H1 (cell line): ENCODE measurements at places on chromosomes 12 and 14. TPM values are rescaled to one million over a fixed set of nuclear protein-coding genes. Genes with fewer than 3 reads are reported as not detected.

KERA gene
- total RNA-seq: not detected in 2 replicates

GRCh38 chr12:130966443-130967030 lies 12.8 kb downstream of the ADGRD1 start:
- H3K4me1 ChIP-seq: no peaks in the 10 kb centered on the region
- no peak overlapping the region for H3K27ac ChIP-seq
- no peak overlapping the region for H3K4me3 ChIP-seq
- no peak for DNase-seq
- no peaks in the 10 kb centered on the region for H3K27me3 ChIP-seq
- H3K36me3 ChIP-seq: no peaks in the 10 kb centered on the region

LRFN5 gene
- total RNA-seq: 4.7 and 5.4 TPM in 2 replicates

- DNase-seq: no peak
- H3K4me1 ChIP-seq: no peaks in the 10 kb centered on the region
- H3K4me3 ChIP-seq: no peak overlapping the region
- no peak overlapping the region for H3K27ac ChIP-seq
- no peaks in the 10 kb centered on the region for H3K36me3 ChIP-seq
Measured at GRCh38 chr12:99418379-99418778, 229.2 kb upstream of the GARIN6 start.

GRCh38 chr12:63958876-63959580 lies 114.5 kb downstream of the SRGAP1 start:
- H3K4me3 ChIP-seq: no peak overlapping the region
- H3K27ac ChIP-seq: no peak overlapping the region
- DNase-seq: no peak
- H3K27me3 ChIP-seq: no peaks in the 10 kb centered on the region
- H3K36me3 ChIP-seq: no peaks in the 10 kb centered on the region

ARMH4 gene
- 24.8 and 25.4 TPM in 2 replicates for total RNA-seq

GRCh38 chr14:90275820-90276219 lies 19.5 kb downstream of the PSMC1 start:
- no peak overlapping the region for H3K4me3 ChIP-seq
- H3K4me1 ChIP-seq: no peaks in the 10 kb centered on the region

- H3K27me3 ChIP-seq: no peaks in the 10 kb centered on the region
- no peak overlapping the region for H3K4me3 ChIP-seq
Measured at GRCh38 chr14:73878436-73878835, 8.2 kb upstream of the ZNF410 start.

DNA sequence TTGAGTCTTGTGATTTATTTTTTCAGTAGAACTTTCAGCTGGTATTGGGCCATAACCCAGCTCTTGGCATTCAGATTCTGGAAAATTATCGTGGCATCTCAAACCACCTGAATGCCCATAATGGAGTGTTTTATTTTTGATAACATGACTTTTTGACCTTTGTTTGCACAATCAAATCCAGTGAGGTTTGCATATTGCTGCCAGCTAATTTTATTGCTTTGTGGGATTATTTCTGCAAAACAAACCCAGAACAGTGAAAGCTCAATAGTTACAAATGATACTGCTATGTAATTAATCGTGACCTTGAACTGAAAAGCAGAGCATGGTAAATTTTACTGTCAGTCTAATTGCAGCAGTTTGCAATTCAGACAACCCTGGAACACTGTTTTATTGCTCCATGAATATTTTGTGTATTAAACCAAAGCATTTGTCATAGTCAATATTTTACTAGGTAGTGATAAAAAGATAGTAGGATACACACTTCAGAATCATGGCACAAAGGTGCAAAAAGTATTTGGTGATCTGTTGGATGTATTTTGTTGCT lies 255.2 kb upstream of the NAV3 start:
- no peak overlapping the region for H3K27ac ChIP-seq
- DNase-seq: no peak
- no peaks in the 10 kb centered on the region for H3K36me3 ChIP-seq
- H3K4me1 ChIP-seq: no peaks in the 10 kb centered on the region
- H3K27me3 ChIP-seq: peaks cover 1% of the 10 kb centered on the region
- H3K4me3 ChIP-seq: no peak overlapping the region

DCAF4 gene
- total RNA-seq: 16.8 and 21.1 TPM in 2 replicates

DNA sequence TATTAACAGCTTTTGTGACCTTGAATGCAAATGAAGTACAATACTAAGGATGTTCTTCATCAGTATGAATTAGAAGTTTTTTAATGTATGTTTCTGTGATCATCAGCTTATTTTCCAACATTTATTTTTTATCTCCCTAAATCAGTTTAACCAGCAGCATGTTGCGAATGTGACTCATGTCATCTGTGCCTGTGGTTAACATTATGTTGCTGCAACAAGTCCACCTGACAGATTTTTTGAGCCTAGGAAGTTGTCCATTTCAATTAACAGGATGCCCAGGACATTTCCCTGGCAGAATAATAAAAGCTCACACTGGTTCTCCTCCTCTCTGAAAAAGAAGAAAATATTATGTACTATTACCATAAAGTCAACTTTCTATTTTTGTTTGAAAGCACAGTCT lies 155.5 kb downstream of the SYT1 start:
- no peaks in the 10 kb centered on the region for H3K36me3 ChIP-seq
- DNase-seq: no peak

KRT74 gene
- total RNA-seq: not detected in 2 replicates

ZNF385A gene
- 12.1 and 14.3 TPM in 2 replicates for total RNA-seq

DNA sequence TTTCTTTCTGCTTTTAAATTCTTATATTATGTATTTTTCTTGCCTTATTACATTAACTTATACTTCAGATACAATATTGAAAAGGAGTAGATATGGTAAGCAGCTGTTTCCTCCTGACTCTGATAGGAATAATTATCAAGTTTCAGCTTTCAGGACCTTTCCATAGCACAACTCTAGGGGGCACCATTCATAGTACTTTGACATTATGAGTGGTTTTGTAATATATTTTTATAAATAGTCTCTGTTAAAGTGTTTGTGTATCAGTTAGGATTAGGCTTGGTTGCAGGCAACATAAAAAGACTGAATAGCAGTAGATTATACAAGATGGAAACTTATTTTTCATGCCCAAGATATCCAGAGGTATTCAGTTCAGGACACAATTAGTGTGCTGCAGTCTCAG lies 27.9 kb upstream of the PARP11 start:
- H3K27me3 ChIP-seq: no peaks in the 10 kb centered on the region
- H3K4me1 ChIP-seq: no peaks in the 10 kb centered on the region
- H3K4me3 ChIP-seq: no peak overlapping the region
- DNase-seq: no peak
- H3K27ac ChIP-seq: no peak overlapping the region

CORO1C gene
- total RNA-seq: 120 and 130 TPM in 2 replicates

DNA sequence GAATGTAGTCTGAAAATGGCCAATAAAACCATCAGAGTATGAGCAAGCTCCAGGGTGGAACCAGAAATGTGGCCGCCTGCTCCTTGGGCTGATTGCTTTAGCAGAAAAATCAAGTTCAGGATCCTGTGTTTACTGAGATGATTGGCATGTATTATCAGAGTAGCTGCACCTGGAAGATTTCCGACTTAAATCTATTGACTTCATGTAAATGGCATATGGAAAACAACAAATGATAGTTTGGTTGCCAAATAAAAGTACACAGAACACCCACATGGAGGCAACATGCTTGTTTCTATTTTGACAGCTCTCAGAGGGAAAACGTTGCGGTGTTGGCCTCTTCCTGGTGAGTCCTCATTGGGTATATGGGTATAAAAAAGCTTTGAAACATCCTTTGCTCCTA lies 31.3 kb downstream of the SOCS2 start:
- no peak for DNase-seq
- H3K27ac ChIP-seq: no peak overlapping the region
- H3K27me3 ChIP-seq: no peaks in the 10 kb centered on the region
- H3K36me3 ChIP-seq: no peaks in the 10 kb centered on the region
- H3K4me1 ChIP-seq: no peaks in the 10 kb centered on the region

DNA sequence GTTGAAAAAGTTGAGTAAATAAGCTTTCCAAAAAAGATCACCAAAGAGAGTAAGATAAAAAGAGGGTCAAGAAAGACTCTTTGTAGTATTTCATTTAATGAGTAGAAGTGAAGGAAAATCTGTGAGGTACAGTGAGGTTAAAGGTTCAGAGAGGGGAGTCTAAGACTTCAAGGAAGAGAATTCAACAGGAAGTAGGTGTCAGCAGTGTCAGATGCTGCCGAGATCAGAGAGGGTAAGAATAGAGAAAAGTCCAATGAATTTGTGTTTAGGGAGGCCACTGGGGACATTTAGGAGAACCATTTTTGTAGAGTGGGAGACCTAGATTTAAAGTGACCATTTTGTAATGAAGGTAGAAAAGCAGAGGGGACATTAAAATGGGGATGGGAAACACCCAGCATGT lies 71.6 kb upstream of the KRAS start:
- H3K36me3 ChIP-seq: no peaks in the 10 kb centered on the region
- no peak overlapping the region for H3K27ac ChIP-seq
- no peaks in the 10 kb centered on the region for H3K27me3 ChIP-seq
- DNase-seq: no peak

GRCh38 chr12:116544656-116545055 lies 14.5 kb upstream of the MAP1LC3B2 start:
- H3K27me3 ChIP-seq: no peaks in the 10 kb centered on the region
- H3K36me3 ChIP-seq: no peaks in the 10 kb centered on the region
- H3K27ac ChIP-seq: no peak overlapping the region
- DNase-seq: no peak
- no peak overlapping the region for H3K4me3 ChIP-seq
- H3K4me1 ChIP-seq: no peaks in the 10 kb centered on the region
